ENCODE measurements at places on chromosomes 12 and 14. TPM values are rescaled to one million over a fixed set of nuclear protein-coding genes. Genes with fewer than 3 reads are reported as not detected.

Gene P2RX2
- not detected for total RNA-seq

DNA sequence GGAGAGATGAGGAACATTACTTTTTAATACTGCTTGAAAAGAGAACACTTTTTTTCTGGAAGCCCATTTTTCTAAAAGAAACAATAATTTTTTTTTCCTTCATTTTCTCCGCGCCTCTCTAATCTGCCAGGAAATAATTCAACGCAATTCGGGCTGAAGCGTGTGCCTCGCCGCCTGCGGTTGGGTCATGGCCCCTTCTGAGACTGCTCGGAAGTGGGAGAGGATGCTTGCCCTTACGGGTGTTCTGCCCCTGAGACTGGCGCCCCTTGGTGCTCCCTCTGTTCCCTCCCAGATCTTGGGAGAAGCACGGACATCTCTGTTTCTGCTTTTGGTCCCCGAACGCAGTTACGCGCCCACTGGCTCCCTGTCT lies 332 bp upstream of the TBC1D30 start:
- DNase-seq, result no peak

GRCh38 chr14:99240627-99241324 lies 31.2 kb downstream of the BCL11B start:
- no peak for DNase-seq

DNA sequence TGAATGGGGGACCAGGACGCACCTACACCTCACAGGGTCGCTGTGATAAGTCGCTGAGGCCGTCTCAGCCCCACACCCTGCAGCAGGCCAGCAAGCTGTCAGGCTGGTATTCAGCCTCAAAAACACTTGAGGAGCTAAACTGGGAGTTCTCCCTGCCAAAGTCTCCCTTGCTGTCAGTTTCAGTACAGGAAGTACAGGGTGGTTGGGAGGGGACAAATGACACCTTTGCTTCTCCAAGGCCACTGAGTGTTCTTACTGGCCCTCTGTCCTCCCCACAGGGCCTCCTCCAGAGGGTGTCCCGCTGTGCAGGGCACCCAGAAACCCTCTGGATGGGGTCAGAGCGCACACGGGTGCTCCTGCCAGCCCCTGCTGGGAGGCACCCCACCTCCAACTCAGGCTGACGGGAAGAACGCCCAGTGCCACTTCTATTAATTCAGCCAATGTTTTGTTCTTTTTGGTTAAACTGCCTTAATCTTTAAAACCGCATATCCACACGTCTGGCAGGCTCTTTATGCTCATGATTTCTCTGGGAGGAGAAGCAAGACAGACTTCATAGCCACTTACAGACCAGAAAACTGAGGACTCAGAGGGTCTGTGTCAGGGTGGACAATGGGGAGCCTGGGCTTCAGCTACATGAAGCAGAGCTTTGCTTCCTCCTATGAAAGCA lies 75.9 kb downstream of the ITPK1 start:
- no peak for DNase-seq

Gene USP44
- 15.2 TPM for total RNA-seq

Measured in activated CD8-positive, alpha-beta T cell treated with anti-CD3 and anti-CD28 coated beads for 36 hours (primary cell).